ENCODE measurements at places on chromosomes 4 and X.

DNA sequence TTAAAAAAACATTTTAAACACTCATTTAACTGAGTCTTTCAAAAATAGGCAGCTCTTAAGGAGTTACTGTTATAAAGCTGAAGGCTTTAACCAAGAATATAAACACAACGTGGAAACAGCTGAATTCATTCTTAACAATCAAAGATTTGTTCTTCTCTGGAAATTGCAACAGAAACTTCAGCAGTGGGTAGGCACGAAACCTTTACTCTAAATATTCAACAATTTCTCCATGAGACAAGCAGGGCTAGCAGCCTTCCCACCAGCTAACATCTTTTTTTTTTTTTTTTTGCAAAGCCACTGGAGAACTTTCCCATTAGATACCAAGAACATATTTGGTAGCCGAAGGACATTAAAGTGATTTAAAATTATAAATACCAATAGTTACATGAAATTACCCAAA, 78.2 kb upstream of the PRSS48 start:
- DNase-seq, result no peak

GRCh38 chr4:159070742-159071141, 32.1 kb upstream of the RAPGEF2 start:
- DNase-seq, result no peak

DNA sequence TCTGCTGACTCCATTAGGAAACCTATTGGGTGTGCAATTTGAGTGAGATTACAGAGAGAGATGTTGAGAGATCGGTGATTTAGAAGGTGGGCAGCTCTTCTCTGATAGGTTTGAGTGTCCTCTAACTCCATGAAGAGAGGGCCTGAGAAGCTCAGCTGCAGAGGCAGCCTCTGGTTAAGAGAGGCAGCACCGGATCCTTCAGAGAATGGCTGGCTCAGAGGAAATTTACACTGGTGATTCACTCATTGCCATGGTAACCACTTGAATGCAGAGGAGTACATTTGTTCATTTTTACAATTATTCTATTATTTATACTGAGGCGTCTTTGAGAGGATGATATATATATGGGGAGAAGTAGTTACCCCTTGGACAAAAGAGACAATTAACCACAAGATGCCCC, 171.7 kb downstream of the PDGFRA start:
- no peak for DNase-seq

GRCh38 chr4:91171217-91171616, 1044.0 kb downstream of the CCSER1 start:
- no peak for DNase-seq
